H1 (cell line): ENCODE measurements at places on chromosomes 1 and 21.

DNA sequence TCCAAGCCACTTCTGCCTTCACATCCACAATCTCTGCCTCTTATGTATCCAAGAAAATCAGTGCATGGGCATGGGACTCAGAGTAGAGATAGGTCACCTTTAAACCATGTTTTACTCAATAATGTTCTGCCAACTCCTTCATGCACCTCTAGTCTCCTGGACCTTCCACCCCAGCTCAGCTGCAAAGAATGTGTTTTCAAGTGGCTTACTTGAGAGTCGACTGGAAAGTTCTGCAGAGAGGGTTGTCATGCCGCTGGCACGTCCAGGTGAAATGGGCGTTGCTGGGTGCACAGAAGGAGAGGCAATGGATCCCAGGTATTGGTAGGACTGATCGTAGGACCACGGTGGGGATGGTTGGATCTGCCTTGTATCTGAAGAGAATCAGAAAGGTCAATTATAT, 130.3 kb downstream of the CLIC6 start:
- no peak for DNase-seq

GRCh38 chr1:91582431-91582921, 81.8 kb downstream of the CDC7 start:
- no peak for DNase-seq

GRCh38 chr1:89574621-89575020, 50.0 kb downstream of the LRRC8B start:
- no peak for DNase-seq

GRCh38 chr21:26709090-26709489, 136.0 kb upstream of the CYYR1 start:
- no peak for DNase-seq

GRCh38 chr1:25617625-25618432, 1.2 kb downstream of the MAN1C1 start:
- peak; percentile 75 for DNase-seq

DNA sequence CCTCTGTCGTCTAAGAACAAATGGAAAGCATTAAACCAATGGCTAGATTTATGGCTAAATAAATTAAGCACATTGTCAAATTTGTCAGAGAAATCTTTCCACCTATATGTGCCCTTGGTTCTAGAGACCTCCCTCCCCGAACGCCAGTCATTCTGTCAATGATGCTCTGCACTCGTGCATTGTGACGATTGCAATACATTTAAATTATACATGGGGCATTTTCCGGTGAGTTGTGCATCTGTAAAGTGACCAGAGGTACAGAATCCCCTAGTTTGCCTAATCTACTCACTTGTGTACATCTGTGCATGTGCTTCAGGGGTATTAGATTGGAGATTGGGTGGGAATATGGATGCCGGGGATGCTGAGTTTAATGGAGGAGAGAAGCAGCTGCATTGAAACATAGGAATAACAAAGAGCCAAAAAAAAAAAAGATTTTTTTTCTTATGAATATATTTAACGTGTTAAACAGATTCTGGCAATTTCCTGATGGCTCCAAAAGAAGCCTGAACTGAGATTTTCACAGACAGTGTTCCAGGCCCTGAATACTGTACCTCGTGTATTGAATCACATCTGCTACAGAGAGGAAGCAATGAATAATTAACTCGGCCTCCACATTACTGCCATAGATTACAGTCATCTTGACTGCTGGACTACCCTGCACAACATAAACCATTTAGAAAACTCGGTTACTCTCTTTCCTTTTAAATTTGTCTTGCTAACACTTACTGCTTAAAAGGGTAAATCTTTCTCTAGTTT, 149.0 kb upstream of the C1orf87 start:
- DNase-seq = no peak

- no peak for DNase-seq
Observed at GRCh38 chr1:199308349-199308846, 669.6 kb downstream of the PTPRC start.

DNA sequence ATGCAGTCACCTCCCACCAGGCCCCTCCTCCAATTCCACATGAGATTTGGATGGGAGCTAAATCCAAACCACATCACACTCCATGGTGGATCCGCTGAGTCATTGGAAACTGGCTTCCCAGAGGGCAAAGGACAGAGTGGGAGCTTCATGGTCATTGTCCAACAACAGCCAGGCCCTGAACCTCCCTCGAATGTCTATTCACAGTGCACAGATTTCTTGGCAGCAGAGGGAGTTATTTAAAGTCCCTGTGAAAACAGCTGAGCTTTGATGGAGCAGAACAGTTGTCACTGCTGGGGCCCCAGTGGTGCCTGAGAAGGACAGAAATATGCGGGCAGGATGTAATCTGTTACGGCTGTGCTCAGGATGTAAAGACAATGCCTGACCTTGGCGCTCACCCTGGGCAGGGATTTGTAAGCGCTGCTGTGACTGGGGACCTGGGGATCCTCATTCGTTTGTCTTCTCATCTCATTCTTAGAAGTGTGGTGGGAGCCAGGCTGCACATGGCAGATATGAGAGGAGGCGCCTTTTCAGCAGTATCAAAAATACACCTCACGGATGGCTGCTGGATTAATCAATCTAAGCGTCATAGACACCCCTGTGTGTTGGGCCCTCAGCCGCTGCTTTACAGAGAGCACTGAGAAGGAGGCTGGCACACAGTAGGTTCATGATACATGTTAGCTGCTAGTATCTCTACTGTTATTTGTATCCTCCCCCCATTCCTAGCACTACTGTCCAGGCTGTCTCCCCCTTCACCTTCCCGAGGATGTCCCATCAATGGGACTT, 439.4 kb downstream of the PTPRU start:
- no peak for DNase-seq

DNA sequence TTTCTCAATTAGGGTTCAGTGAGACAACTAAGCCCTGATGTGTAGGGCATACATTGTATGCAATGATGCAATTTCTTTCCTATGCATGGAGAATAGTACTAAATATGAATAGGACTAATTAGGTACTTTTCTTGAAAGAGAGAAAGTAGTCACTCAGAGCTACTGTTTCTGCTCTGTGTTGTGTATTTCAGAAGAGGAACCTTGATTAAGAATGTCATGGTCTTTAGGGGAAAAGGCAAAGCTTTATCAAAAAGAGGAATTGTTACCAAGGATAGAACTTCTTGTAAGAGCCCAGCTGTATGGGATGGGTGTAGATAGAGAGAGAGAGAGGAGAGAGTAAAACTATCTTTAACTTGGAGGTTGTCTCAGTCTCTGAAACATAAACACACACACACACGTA, 49.1 kb downstream of the HLX start:
- DNase-seq = no peak

GRCh38 chr1:210504286-210504685, 175.6 kb downstream of the HHAT start:
- no peak for DNase-seq

GRCh38 chr1:61337981-61338848, 255.9 kb downstream of the NFIA start:
- peak; percentile 19 for DNase-seq

GRCh38 chr1:244113532-244114320, 62.6 kb downstream of the ZBTB18 start:
- DNase-seq = no peak

GRCh38 chr1:88608139-88608943, 75.7 kb upstream of the PKN2 start:
- DNase-seq = no peak

GRCh38 chr21:15140321-15141019, 75.7 kb upstream of the NRIP1 start:
- DNase-seq = no peak

DNA sequence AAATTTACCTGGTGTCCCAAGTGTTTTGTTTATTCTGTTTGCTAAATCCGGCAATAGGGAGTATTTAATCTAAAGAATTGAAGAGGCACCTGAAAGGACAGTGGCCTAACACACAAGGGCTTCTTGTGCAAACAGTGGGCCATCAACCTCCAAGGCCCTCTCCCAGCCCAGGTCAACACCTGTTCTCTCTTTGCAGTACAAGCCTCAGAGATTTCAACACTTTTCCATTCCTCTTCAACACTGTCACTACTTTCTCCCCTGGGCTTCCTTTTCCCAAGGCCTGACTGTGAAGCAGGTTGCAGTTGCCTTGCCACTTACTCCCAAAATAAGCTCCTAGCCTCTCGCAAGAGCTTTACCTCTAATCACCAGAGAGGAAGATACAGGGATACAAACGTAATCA, 3.2 kb upstream of the SNAPIN start:
- no peak for DNase-seq

DNA sequence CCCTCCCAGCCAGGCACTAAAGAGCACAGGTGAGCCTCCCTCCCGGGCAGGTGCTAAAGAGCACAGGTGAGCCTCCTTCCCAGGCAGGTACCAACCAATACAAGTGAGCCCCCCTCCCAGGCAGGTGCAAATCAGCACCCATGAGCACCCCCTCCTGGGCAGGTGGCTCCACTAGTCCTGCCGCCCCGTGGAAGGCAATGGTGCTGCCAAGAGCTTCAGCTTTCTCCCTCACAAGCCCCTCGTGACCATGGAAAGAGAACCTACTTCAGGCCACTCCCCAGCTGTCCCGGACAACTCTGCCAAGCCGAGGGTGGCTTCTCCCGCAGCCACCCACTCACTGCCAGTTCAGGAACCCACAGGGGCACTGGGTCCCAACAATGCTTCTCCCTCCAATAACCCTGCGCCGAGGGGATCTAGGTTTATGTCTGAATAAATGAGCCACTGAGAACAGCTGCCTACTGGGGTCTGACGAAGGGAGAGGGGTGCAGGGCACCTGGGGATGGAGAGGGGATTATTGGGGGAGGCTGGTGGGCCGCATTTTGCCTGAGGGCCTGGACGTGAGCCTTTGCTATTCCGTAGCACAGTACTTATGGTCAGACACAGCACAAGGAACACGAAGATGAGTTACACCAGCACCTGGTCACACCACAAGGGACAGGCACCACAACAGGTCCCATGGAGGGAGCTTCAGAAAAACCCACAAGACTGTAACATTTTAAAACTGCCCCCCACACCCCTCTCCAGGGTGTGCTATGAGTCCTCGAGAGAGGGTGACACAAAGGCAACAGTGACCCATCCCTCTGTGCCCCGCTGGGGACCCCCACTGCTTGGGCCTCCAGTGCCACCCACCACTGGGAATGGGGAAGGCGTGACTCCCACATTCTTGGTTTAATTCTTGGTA, 46.3 kb downstream of the PRDM15 start:
- no peak for DNase-seq

GRCh38 chr1:194658090-194658439, 1471.7 kb upstream of the B3GALT2 start:
- DNase-seq = no peak

DNA sequence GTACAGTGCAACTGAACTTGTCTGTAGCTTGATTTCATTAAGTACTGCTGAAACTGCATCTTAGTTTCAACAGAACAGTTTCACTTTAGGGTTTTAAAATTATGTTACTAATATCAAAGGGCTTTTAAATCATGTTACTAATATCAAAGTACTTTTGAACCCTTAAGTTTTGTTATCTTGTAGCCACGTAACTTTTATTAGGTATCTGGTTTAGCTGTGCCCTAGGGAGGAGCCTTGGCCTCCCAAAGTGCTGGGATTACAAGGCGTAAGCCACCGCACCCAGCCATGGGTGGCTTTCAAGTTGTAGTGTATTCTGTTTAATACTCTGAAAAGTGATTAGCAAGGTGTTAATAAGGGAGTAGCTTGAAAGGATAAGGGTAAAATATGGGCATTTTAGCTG, 2.0 kb downstream of the KDM4A start:
- DNase-seq = no peak

GRCh38 chr21:32448803-32449594, 36.5 kb downstream of the EVA1C start:
- DNase-seq = no peak

DNA sequence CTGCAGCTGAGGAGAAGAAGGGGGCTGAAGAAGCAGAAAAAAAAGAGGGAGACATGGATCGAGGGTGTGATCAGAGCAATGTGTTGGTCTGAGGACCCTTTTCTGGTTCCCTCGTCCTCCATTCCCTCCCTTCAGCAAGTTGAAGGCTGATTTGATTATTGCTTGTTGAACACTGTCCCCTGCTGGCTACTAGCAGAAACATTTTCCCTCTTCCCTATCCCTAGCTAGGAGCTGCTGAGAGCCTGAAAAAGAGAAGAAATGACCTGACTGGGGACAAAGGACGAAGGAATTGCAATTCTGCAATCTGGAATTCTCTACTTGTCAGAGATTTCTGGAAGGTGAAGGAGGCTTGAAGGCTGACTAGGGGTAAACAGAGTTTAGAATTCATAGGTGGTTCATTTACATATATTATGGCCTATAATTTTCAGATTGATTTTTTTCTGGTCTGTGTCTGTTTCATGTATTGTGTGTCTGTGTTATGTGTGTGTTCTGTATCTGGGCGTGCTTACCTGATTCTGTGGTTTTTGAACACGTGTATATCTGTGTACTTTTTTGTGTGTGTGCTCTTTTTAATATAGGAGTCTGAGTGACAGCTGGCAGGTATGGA, 9.8 kb downstream of the NHLH1 start:
- DNase-seq = no peak

GRCh38 chr21:24298040-24298439, 1309.2 kb downstream of the MRPL39 start:
- DNase-seq = no peak

DNA sequence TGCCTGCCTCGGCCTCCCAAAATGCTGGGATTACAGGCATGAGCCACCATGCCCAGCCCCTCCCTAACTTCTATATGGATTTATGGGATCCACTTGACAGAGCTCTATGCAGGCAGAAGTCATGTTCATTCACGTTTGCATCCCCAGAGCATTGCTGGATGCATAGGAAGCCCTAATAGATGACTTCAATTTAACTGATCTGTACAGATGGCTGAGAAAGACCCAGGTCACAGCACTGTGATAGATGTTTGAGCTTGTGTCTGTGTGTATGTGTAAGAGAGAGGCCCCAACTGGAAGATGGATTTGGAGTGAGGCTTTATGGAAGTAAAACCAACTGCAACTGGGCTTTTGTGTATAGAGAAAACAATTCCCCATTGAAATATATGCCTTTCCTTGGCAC, 30.9 kb upstream of the PLXNA2 start:
- DNase-seq = no peak

GRCh38 chr1:114986286-114986685, 43.3 kb upstream of the TSHB start:
- no peak for DNase-seq

DNA sequence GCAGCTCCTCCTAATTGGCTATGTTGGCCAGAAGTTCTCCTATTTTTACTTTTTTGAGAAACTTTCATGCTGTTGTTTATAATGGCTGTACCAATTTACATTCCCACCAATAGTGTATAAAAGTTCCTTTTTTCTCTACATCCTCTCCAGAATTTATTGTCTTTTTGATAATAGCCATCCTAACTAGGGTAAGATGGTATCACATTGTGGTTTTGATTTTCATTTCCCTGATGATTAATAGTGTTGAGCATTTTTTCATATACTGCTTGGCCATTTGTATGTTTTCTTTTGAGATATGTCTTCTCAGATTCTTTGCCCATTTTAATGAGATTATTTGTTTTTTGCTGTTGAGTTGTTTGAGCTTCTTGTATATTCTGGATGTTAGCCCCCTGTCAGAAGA, 46.8 kb downstream of the NTMT2 start:
- no peak for DNase-seq

GRCh38 chr1:86646256-86646655, 58.1 kb upstream of the SH3GLB1 start:
- no peak for DNase-seq
